ENCODE measurements at places on chromosomes 12 and 14.
A peak's percentile ranks its signal among the peaks of the same experiment; 100 is the strongest.

- peak; percentile 25 for DNase-seq
These were observed 77.2 kb upstream of the DCD start for GRCh38 chr12:54725233-54725843.

GRCh38 chr14:68681256-68682011, 111.4 kb downstream of the ZFP36L1 start:
- no peak for DNase-seq

DNA sequence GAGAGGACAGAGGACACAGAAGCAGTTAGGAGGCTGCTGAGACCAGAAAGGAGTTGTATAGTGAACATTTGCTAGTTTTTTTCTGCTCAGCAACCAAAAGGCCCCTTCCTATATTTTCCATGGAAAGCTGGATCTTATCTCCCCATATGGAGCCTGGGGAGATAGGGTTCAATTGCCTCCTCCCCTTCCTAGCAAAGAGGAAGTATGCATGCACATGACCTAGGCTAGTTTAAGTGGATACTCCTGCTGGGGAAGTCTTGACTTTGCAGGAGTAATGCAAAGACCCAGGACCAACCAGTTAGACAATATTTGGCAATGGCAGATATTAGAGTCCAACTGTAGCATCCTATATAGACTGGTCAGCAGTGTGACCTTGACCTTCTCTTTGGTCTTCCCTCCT, 15.1 kb downstream of the CHD8 start:
- no peak for DNase-seq

- peak; percentile 42 for DNase-seq
These were observed 542.4 kb downstream of the DIO2 start for GRCh38 chr14:79668951-79669350.

DNA sequence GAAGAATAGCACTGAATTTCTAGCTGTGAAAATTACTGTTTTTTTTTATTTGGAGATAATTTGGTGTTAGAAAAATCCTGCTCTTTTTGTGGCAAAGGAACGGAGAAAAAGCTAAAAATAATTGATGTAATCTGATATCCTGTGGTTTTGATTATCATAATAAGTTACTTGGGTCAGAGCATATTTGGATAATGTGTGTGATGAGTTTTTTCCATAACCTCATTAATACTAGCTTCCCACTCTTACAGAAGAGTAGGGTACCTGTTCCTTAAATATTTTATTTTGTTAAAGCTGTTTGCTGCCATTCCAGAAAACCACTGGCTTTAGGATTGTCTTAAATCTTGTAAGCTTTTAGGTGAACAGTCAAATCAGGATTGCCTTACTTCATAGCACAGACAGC, 4.7 kb downstream of the PSMC6 start:
- no peak for DNase-seq

- no peak for DNase-seq
These were observed 14.4 kb upstream of the GUCY2C start for GRCh38 chr12:14710632-14711320.

- DNase-seq, result no peak
These were observed 828 bp downstream of the MMAB start for GRCh38 chr12:109572506-109572845.

DNA sequence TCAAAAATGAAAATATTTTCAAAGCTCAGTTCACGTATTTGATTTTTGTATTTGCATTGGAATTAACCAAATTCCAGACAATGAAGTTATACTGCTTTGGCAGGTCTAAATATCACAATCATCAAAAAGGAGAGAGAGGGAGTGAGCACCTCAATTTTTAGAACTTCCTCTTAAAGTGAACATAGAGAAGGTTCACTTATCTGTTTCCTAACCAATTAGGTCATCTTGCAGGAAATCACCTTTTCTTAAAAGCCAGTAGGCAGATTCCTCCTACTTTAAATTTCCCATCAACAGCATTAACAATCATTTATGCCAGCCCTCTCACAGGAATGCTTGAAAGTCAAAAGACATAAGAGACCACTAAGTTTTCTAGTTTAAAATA, 388.7 kb downstream of the ZFP36L1 start:
- DNase-seq, result no peak

GRCh38 chr12:103269946-103270345, 225.8 kb downstream of the C12orf42 start:
- no peak for DNase-seq

- DNase-seq, result no peak
These were observed 92.5 kb downstream of the VCPKMT start for GRCh38 chr14:50023671-50024490.

DNA sequence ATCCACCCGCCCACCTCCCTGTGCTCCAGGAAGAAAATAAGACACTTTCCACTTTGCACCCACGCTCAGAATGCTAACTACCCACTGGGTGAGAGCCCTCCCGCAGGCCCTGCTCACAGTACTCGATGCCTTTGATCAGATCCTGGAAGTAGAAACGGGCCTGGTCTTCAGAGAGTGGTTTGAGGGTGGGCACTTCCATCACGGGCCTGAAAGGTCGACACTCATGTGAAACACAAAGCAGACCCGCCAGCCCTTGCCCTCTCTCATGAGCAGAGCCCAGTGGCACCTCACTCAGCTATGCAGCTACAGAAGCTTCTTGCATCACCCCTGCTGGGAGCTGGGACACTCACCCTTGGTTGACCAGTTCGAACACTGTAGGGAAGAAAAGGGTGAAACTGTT, 41.1 kb downstream of the CAMKK2 start:
- no peak for DNase-seq

- DNase-seq, result no peak
These were observed 157.4 kb downstream of the RPAP3 start for GRCh38 chr12:47548401-47548800.

DNA sequence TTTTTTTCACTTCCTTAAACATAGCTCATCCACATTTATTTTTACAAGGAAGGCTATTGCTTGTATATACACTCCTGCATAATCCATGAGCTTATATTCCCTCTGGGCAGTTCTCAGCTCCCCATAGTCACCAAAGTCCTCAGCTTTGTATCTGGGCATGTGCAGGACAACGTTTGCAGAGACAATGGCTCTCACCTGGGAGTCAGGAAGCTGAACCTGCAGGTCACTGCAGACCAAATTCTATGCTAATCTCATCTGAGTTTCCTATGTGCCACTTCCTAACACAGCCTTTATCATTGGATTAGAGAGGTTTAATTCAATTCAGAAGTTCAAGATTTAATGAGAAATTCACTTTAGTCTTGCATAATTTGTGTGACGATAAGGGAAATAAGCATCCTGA, 131.5 kb downstream of the KCNK10 start:
- no peak for DNase-seq

- DNase-seq, result no peak
These were observed 27.9 kb downstream of the TAOK3 start for GRCh38 chr12:118344829-118345228.

GRCh38 chr14:93017301-93017797, 94.4 kb downstream of the CHGA start:
- no peak for DNase-seq

DNA sequence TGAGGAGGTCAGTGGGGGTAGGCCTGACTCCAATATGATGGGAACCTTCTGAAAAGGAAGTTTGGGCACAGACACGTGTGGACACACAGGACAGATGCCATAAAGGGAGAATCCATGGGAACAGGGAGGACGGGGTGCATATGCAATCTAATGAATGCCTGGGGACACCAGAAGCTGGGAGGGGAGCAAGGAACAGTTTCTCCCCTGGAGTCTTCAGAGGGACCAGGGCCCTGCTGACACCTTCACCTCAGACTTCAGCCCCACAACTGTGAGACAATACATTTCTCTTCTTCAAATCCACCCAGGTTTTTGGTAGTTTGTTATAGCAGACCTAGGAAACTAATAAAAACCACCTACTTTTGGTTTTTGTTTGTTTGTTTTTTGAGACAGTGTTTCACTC, 35.2 kb upstream of the CLIP1 start:
- no peak for DNase-seq

DNA sequence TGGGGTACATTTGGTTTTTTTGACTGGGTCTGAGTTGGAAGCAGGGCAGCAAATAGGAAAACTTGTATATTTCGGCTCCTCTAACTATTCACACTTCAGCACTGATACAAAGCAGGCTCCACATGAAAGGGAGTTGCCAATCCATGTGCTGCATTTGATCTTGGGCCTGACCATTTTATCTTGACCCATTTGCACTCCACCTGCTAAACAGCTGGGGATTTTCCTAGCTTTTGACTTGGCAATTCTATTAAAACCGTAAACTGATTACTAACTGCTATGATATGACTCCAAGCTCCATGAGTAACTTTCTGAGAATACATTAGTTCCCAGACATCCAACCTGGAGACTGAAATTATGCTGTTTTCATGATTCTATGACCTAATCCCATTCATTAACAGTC, 797.1 kb downstream of the BCL11B start:
- no peak for DNase-seq

- DNase-seq, result no peak
These were observed 87.6 kb upstream of the SSTR1 start for GRCh38 chr14:38120109-38120508.

GRCh38 chr12:51910168-51910567, 2.9 kb downstream of the ACVRL1 start:
- DNase-seq, result no peak

GRCh38 chr12:18965203-18965602, 164.3 kb upstream of the PLEKHA5 start:
- DNase-seq, result no peak

GRCh38 chr14:29709490-29709889, 218.2 kb downstream of the PRKD1 start:
- DNase-seq, result no peak

- no peak for DNase-seq
These were observed 126.6 kb downstream of the ZNF664 start for GRCh38 chr12:124099661-124100060.

- no peak for DNase-seq
These were observed 57.2 kb downstream of the LTBP2 start for GRCh38 chr14:74554742-74555362.

DNA sequence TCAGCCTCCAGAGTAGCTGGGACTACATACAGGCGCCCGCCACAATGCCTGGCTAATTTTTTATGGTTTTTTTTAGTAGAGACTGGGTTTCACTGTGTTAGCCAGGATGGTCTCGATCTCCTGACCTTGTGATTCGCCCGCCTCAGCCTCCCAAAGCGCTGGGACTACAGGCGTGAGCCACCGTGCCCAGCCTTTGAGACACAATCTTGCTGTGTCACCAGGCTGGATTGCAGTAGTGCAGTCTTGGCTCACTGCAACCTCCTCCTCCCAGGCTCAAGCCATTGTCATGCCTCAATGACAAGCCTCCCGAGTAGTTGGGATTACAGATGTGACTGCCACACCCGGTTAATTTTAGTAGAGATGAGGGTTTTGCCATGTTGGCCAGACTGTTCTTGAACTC, 21.3 kb upstream of the STRN3 start:
- no peak for DNase-seq

DNA sequence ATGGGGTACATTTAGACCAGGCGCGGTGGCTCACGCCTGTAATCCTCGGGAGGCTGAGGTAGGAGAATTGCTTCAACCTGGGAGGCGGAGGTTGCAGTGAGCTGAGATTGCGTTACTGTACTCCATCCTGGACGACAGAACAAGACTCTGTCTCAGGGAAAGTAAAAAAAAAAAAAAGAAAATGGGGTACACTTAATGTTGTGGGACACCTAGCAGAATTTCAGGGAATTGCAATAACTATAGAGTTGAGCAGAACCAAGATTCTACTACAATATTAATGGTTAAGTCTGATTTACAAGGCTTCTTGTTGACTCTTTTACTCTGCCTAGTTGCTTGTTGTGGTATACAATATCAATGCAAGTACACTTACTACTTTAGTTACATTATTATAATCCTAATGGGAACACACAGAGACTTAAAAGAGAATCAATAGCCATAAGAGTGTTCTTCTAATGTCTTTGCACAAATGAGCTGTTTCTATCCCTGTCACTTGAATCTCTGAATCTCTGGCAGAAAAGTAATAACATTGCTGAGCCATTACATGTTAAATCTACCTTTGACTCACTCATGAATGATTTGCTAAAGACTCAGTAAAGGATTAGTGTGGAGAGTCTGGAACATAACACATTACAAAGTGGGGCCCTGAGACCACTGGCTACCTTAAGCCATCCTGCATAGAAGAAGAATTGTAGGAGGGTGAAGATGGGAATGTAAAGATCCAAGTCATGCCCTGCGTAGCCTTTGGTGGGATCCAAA, 22.7 kb downstream of the BEST3 start:
- DNase-seq, result no peak

Measured in NCI-H1092 (cell line).